Activated naive CD8-positive, alpha-beta T cell treated with anti-CD3 and anti-CD28 coated beads for 36 hours (primary cell): ENCODE measurements at places on chromosomes 1 and 21.
A peak's percentile ranks its signal among the peaks of the same experiment; 100 is the strongest.

DNA sequence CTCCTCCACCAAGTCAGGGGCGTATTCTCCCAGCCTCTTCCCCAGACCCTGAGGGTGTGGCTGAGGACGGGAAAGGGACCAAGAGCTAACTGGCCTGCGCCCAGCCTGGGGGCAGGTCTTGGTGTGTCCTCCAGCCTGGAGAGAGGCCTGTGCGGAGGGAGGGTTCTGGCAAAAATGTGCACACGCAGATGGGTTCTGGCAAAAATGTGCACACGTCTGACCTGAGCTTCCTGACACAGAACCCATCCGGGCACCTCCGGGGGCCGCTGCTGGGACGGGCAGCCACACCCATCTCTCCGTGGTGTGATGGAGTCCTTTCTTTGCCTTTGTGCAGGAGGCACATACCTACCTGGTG is 23.1 kb upstream of the PKP1 start:
- peaks cover 6% of the 10 kb centered on the region for H3K27me3 ChIP-seq
- DNase-seq: no peak

DNA sequence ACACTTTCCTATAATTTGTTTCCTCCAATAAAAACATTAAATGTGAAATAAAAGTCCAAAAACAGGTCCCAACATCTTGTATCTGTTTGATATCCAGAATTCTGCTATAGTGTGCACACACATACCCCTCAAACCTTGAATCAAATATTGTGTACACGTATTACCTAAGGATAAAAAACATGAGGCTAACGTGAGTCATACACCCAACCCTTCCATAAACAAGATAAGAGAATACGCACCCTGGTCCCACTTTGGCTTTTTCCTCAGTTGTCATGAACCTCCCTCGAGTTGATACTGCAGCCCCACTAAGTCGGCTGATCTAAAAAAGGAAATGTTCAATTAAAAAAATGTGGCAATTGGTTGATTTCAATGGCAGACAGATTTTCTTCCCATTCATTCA is 5.2 kb downstream of the KHDC4 start:
- peaks cover 39% of the 10 kb centered on the region for H3K4me1 ChIP-seq
- no peaks in the 10 kb centered on the region for H3K27me3 ChIP-seq
- peak overlapping the region; percentile 22 for H3K27ac ChIP-seq
- H3K4me3 ChIP-seq: no peak overlapping the region
- no peak for DNase-seq

DNA sequence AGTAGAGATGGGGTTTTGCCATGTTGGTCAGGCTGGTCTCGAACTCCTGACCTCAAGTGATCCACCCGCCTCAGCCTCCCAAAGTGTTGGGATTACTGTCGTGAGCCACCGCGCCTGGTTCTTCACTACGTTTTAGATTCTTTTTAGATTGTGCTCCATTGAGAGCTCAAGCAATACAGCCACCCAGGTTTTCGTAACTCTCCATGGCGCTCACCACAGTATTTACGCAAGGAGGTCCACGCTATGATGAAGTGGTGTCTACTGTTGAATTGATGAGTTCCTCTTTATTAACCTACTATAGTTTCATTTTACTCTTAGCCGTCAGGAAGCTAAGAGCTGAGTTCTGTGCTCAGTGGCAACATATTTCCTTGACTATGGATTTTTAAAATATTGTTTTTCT is 1.8 kb upstream of the KIF1B start:
- H3K27ac ChIP-seq: no peak overlapping the region
- H3K36me3 ChIP-seq: no peaks in the 10 kb centered on the region
- H3K4me1 ChIP-seq: peaks cover 24% of the 10 kb centered on the region
- H3K27me3 ChIP-seq: peaks cover 14% of the 10 kb centered on the region
- DNase-seq: no peak

DNA sequence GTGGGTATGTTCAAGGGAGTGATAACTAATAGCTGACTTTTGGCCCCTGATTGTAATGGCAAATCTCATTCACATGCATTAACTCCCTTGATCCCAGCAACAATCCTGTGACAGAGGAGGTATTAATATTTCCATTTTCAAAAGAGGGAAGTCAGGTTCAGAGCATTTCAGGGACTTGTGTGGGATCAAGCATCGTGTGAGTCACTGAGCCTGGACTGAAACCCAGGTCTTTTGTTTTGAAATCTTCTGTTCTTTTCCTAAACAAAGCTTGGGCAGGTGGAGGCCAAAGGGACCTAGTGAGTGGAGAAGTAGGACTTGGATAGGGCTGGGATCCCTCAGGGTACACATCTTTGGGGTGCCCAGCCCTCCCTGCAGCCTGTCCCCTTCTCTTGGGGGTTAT is 37.9 kb downstream of the ETNK2 start:
- no peak for DNase-seq
- H3K27me3 ChIP-seq: no peaks in the 10 kb centered on the region
- no peak overlapping the region for H3K4me3 ChIP-seq
- H3K27ac ChIP-seq: no peak overlapping the region

GRCh38 chr1:52404116-52404974 is at the start of the genes ORC1 and PRPF38A:
Gene ORC1 (minus strand): TSS chr1:52404423. CDS start chr1:52402223, 2,200 bp downstream.
Gene PRPF38A (plus strand): TSS chr1:52404602. CDS start chr1:52404750, 148 bp downstream.
- DNase-seq: peak; percentile 96
- H3K36me3 ChIP-seq: peaks cover 65% of the 10 kb centered on the region
- H3K4me3 ChIP-seq: peak within 1 kb of the TSS; percentile 100
- peaks cover 40% of the 10 kb centered on the region for H3K4me1 ChIP-seq
